ENCODE measurements at places on chromosomes 4 and X. TPM values are rescaled to one million over a fixed set of nuclear protein-coding genes. Genes with fewer than 3 reads are reported as not detected.

GRCh38 chr4:152640058-152640921, 39.5 kb downstream of the TMEM154 start:
- H3K27ac ChIP-seq, result no peak overlapping the region
- no peaks in the 10 kb centered on the region for H3K4me1 ChIP-seq
- no peak overlapping the region for H3K4me3 ChIP-seq
- DNase-seq, result no peak
- H3K36me3 ChIP-seq, result peaks cover 2% of the 10 kb centered on the region
- no peaks in the 10 kb centered on the region for H3K27me3 ChIP-seq

GRCh38 chrX:113954297-113954696, 629.6 kb upstream of the HTR2C start:
- no peaks in the 10 kb centered on the region for H3K36me3 ChIP-seq
- no peak for DNase-seq
- no peak overlapping the region for H3K4me3 ChIP-seq
- no peaks in the 10 kb centered on the region for H3K27me3 ChIP-seq

GRCh38 chr4:128393101-128393704, 105.6 kb upstream of the PGRMC2 start:
- no peak overlapping the region for H3K4me3 ChIP-seq
- peaks cover 5% of the 10 kb centered on the region for H3K4me1 ChIP-seq
- DNase-seq, result peak; percentile 79
- no peak overlapping the region for H3K27ac ChIP-seq
- H3K27me3 ChIP-seq, result no peaks in the 10 kb centered on the region

DNA sequence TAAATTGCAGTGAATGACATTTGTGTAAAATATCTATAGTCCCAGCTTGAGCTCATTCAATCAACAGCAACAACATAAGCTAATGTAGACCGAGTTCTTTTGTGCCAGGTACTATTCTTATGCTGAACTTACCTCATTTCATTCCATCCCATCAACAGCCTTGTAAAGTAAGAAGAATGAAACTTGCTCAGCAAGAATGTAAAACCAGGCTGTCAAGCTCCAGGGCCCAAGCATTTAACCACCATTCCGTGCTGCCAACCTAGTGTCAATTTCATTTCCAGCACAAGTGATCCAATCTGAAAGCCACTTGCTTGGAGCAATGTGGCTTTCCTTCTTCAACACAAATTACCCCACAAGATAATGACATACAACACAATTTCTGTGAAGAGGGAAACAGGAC, 36.6 kb downstream of the RASSF6 start:
- H3K4me1 ChIP-seq, result no peaks in the 10 kb centered on the region
- DNase-seq, result no peak
- no peaks in the 10 kb centered on the region for H3K36me3 ChIP-seq
- H3K4me3 ChIP-seq, result no peak overlapping the region

DNA sequence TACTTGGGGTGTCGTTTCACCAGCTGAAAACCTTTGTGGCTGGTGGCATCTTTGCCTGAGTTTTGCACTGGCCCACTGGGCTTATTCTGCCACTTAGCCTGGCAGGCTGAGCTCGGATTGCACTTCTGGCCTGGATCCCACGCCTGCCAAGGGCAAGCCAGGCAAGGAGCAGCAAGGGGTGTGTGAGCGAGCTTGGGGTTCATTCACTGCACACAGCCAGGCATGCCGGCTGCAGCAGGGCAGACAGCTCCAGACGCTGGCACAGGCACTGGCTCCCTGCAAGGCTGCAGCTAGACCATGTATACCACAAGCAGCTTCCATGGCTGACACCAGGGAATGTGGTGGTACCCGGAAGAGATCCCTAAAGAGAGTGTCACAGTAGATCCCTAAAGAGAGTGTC, 476.3 kb downstream of the EPHA5 start:
- no peaks in the 10 kb centered on the region for H3K4me1 ChIP-seq
- H3K4me3 ChIP-seq, result no peak overlapping the region
- H3K27ac ChIP-seq, result no peak overlapping the region
- no peaks in the 10 kb centered on the region for H3K27me3 ChIP-seq

- DNase-seq, result peak; percentile 2
- H3K4me1 ChIP-seq, result no peaks in the 10 kb centered on the region
- no peaks in the 10 kb centered on the region for H3K36me3 ChIP-seq
- H3K27me3 ChIP-seq, result no peaks in the 10 kb centered on the region
- no peak overlapping the region for H3K4me3 ChIP-seq
Observed at GRCh38 chrX:53831662-53832635, 145.4 kb upstream of the HUWE1 start.

GRCh38 chrX:53281321-53281822, at the start of gene IQSEC2:
Gene IQSEC2, minus strand, starts transcription at chrX:53281584.
- H3K4me1 ChIP-seq, result peaks cover 11% of the 10 kb centered on the region
- H3K27ac ChIP-seq, result peak within 1 kb of the TSS; percentile 49
- peak; percentile 71 for DNase-seq
- H3K36me3 ChIP-seq, result no peaks in the 10 kb centered on the region

- H3K4me1 ChIP-seq, result no peaks in the 10 kb centered on the region
- no peak overlapping the region for H3K27ac ChIP-seq
- DNase-seq, result no peak
- H3K27me3 ChIP-seq, result no peaks in the 10 kb centered on the region
- no peak overlapping the region for H3K4me3 ChIP-seq
Observed at GRCh38 chr4:109826719-109827118, 1.1 kb upstream of the RRH start.

GRCh38 chrX:50707955-50708699, 105.9 kb downstream of the SHROOM4 start:
- no peak overlapping the region for H3K4me3 ChIP-seq
- peaks cover 10% of the 10 kb centered on the region for H3K4me1 ChIP-seq
- no peak overlapping the region for H3K27ac ChIP-seq
- DNase-seq, result no peak
- no peaks in the 10 kb centered on the region for H3K36me3 ChIP-seq

DNA sequence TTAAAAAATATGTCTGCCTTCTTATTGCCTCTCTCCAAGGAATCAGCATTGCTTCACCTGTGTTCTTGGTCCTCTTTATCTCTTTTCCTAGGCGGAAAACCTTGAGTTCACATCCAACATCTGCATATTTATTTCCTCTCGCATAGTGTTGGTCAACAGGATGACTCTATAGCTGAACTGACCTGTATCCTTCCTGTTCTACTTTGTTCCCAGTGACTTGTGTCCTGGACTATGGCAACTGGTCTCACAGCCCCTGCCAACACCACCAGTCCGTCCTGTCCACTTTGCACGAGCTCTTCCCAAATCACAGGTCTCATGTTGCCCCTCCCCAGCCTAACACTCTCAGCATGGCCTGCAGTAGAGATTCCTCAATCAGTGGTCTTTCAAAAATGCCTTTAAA, 2.0 kb downstream of the DIPK2B start:
- H3K27me3 ChIP-seq, result no peaks in the 10 kb centered on the region
- no peaks in the 10 kb centered on the region for H3K4me1 ChIP-seq
- no peak overlapping the region for H3K27ac ChIP-seq
- DNase-seq, result no peak
- H3K36me3 ChIP-seq, result no peaks in the 10 kb centered on the region

GRCh38 chrX:44935640-44936039, 62.7 kb downstream of the KDM6A start:
- H3K27ac ChIP-seq, result no peak overlapping the region
- no peaks in the 10 kb centered on the region for H3K27me3 ChIP-seq
- DNase-seq, result no peak
- no peaks in the 10 kb centered on the region for H3K36me3 ChIP-seq
- no peak overlapping the region for H3K4me3 ChIP-seq

GRCh38 chr4:149555146-149555545, 260.5 kb downstream of the IQCM start:
- no peaks in the 10 kb centered on the region for H3K4me1 ChIP-seq
- H3K36me3 ChIP-seq, result no peaks in the 10 kb centered on the region
- H3K27ac ChIP-seq, result no peak overlapping the region
- no peaks in the 10 kb centered on the region for H3K27me3 ChIP-seq
- DNase-seq, result peak; percentile 67

GRCh38 chrX:7432901-7433300, 284.9 kb upstream of the PUDP start:
- DNase-seq, result no peak
- no peak overlapping the region for H3K4me3 ChIP-seq
- H3K27me3 ChIP-seq, result no peaks in the 10 kb centered on the region

- no peaks in the 10 kb centered on the region for H3K36me3 ChIP-seq
- no peaks in the 10 kb centered on the region for H3K4me1 ChIP-seq
- no peak overlapping the region for H3K4me3 ChIP-seq
- DNase-seq, result no peak
- no peaks in the 10 kb centered on the region for H3K27me3 ChIP-seq
Observed at GRCh38 chrX:139483699-139484098, 46.8 kb upstream of the F9 start.

DNA sequence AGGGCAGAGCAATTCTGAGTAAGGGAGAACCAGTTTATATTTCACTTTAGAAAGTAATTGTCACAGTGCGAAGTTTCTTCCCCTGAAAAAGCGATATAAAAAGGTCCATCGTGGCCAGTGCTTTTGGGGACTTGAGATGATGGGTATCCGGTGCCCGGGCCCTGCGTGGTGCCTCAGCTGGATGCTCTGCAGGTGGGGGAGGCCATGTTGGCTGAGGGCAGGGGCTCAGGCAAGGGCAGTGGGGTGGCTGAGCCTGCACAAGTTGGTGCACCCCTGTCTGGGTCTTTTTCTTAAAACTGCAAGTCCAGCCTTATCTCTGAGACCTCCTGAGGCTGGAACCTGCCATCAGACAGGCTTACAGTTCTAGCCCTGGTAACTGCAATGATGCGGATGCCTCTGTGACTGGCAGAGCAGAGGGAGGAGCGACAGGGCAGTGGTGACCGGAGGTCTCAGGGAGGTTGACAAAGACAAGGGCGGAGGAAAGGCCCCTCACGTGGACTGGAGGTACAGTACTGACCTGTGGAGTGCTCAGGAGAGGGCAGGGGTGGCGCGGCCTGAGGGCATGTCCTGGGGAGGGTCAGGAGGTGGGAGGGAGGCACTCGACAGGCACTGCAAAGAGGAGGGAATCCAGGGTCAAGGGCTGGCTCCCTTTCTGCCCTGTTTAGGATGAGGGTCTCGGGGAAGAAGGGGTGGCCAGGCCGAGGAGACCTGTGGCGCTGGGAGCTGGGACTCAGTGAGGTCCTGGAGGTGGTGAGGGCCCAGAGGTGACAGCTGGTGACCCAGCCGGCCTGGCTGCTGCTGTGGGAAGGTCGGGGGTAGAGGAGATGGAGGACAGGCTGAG, 1.8 kb downstream of the RGS12 start:
- H3K27ac ChIP-seq, result no peak overlapping the region
- no peak overlapping the region for H3K4me3 ChIP-seq
- no peaks in the 10 kb centered on the region for H3K27me3 ChIP-seq
- no peaks in the 10 kb centered on the region for H3K36me3 ChIP-seq

- no peaks in the 10 kb centered on the region for H3K36me3 ChIP-seq
- H3K27ac ChIP-seq, result no peak overlapping the region
- no peaks in the 10 kb centered on the region for H3K4me1 ChIP-seq
- no peaks in the 10 kb centered on the region for H3K27me3 ChIP-seq
- DNase-seq, result peak; percentile 10
- no peak overlapping the region for H3K4me3 ChIP-seq
Observed at GRCh38 chr4:42104521-42104920, 47.9 kb downstream of the BEND4 start.

GRCh38 chrX:63400340-63400739, 49.2 kb upstream of the SPIN4 start:
- no peak overlapping the region for H3K27ac ChIP-seq
- DNase-seq, result no peak
- no peaks in the 10 kb centered on the region for H3K36me3 ChIP-seq
- no peak overlapping the region for H3K4me3 ChIP-seq

- no peaks in the 10 kb centered on the region for H3K27me3 ChIP-seq
- no peaks in the 10 kb centered on the region for H3K36me3 ChIP-seq
- no peaks in the 10 kb centered on the region for H3K4me1 ChIP-seq
- H3K27ac ChIP-seq, result no peak overlapping the region
- no peak for DNase-seq
Observed at GRCh38 chr4:90979556-90979955, 852.4 kb downstream of the CCSER1 start.

DNA sequence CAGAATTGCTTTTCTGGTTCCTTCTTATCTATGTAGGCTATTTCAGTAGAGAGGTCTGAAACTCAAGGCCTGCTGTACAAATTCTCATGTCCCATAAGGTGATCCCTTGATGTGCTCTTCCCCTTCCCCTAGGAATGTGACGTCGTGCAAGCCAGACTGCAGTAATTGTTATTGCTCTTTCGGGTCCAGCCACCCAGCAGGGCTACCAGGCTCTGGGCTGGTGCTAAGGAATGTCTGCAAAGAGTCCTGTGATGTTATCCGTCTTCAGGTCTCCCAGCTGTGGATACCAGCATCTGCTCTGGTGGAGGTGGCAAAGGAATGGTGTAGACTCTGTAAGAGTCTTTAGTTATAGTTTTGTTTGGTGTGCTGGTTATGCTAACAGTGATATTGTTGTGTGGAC, 378.7 kb downstream of the C4orf33 start:
- no peak for DNase-seq
- no peak overlapping the region for H3K27ac ChIP-seq
- H3K36me3 ChIP-seq, result no peaks in the 10 kb centered on the region
- no peak overlapping the region for H3K4me3 ChIP-seq

DNA sequence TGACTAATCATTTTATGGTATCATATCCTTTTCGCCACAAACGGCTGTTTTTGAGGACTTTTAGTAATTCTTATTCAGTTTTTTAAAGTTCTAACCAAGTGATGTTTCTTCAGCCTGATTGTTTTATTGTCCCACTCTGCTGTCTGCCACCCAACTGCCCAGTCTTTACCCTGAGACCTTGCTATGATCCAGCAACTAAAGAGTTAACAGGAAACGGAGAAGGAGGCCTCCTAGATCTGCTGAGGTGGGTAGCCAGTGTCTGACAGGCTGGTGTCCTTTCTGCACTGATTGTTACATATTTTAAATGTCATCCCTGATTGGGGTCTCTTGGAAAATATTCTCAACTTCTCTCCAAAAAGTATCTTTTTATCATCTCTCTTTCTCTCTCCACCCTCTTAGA, 7.9 kb upstream of the TMEM150C start:
- no peak overlapping the region for H3K4me3 ChIP-seq
- no peaks in the 10 kb centered on the region for H3K36me3 ChIP-seq
- H3K27ac ChIP-seq, result no peak overlapping the region
- no peak for DNase-seq
- peaks cover 5% of the 10 kb centered on the region for H3K27me3 ChIP-seq
- H3K4me1 ChIP-seq, result no peaks in the 10 kb centered on the region

DNA sequence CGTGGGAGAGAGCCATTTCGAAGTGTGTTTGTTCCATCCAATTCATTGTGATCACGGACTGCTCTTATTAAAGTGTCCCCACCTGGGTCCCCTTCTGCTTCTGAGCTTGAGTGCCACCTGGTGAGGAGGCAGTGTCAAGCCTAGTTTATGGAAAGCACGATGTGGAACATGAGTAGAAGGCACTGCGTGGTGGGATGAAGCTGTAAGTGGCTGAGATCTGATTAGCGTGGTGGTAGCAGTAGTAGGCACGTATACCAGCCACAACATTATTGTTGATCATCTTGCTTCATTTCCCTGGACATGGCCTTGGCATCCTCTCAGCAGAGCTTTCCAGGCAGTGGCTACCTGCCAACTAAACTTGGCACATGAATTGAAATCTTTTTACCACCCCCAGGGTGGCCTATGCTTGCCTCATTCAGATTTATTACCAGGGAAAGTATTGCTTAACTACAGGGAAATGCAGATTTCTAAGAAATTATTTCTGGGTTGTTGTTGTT, 46.4 kb downstream of the GPAT3 start:
- H3K27ac ChIP-seq, result no peak overlapping the region
- H3K27me3 ChIP-seq, result no peaks in the 10 kb centered on the region
- no peaks in the 10 kb centered on the region for H3K4me1 ChIP-seq
- H3K36me3 ChIP-seq, result no peaks in the 10 kb centered on the region
- no peak overlapping the region for H3K4me3 ChIP-seq

PPP4R3C gene
- total RNA-seq, result not detected

SASH3 gene
- not detected for total RNA-seq

PHEX gene
- total RNA-seq, result 0.24 TPM

LEF1 gene
- 16.6 TPM for total RNA-seq

STAP1 gene
- not detected for total RNA-seq

SAGE1 gene
- total RNA-seq, result not detected

MTTP gene
- 0.29 TPM for total RNA-seq

VCX3A gene
- not detected for total RNA-seq

RTL9 gene
- total RNA-seq, result 0.91 TPM
